Kidney epithelial cell (primary cell): ENCODE measurements at places on chromosomes 11 and 22. TPM values are rescaled to one million over a fixed set of nuclear protein-coding genes. Genes with fewer than 3 reads are reported as not detected.

PRDM10 gene
- 7.1 and 9.9 TPM in 2 replicates for total RNA-seq

TUBA8 gene
- 2.2 TPM in 1 of 2 replicates, not detected in the other for total RNA-seq

GLYATL2 gene
- total RNA-seq = 0.13 and 0.68 TPM in 2 replicates

TMEM86A gene
- 3.1 and 5.0 TPM in 2 replicates for total RNA-seq

TRPM5 gene
- total RNA-seq = not detected in 2 replicates

GRCh38 chr11:78763664-78764063, 189.0 kb upstream of the NARS2 start:
- no peak for DNase-seq

GRCh38 chr11:119726585-119727522, 2.1 kb downstream of the NECTIN1 start:
- DNase-seq = no peak

DNA sequence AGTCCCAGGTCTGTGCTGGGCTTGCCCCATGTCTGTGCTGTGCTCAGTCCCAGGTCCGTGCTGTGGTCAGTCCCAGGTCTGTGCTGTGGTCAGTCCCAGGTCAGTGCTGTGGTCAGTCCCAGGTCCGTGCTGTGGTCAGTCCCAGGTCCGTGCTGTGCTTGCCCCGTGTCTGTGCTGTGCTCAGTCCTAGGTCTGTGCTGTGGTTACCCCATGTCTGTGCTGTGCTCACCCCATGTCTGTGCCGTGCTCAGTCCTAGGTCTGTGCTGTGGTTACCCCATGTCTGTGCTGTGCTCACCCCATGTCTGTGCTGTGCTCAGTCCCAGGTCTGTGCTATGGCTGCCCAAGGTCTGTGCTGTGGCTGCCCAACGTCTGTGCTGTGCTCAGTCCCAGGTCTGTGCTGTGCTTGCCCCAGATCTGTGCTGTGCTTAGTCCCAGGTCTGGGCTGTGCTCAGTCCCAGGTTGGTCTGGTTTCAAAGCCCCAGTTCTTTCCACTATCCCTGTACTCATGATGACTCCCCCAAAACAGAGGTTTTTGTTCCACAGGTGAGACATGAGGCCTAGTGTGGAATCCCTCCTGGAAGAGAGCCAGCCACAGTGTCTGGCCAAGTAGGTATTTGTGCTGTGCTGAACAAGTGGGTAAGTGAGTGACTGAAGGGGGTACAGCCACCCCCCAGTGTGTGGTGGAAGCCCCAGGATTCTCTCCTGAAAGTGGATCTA, 34.8 kb downstream of the IRAG1 start:
- DNase-seq = no peak
